ENCODE measurements at places on chromosomes 1 and 21.
A peak's percentile ranks its signal among the peaks of the same experiment; 100 is the strongest.

DNA sequence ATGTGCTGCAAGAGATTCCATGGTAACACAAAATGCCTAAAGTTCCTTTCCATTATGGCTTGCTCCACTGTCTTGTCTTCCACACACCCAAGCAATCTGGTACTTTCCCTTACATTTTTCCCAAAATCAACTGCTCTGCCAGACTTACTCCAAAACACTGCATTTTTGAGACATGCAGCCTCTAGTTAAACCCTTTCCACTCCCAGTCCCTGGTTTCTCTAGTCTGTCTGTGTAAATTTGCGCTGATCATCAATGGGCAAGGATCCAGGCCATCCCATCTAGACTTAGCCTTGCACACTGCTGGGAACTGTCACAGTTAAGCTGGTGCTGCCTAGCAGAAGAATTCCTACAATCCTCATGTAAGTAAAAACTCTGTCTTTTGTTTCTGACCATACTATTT lies 47.8 kb downstream of the DAB1 start:
- no peak for DNase-seq

DNA sequence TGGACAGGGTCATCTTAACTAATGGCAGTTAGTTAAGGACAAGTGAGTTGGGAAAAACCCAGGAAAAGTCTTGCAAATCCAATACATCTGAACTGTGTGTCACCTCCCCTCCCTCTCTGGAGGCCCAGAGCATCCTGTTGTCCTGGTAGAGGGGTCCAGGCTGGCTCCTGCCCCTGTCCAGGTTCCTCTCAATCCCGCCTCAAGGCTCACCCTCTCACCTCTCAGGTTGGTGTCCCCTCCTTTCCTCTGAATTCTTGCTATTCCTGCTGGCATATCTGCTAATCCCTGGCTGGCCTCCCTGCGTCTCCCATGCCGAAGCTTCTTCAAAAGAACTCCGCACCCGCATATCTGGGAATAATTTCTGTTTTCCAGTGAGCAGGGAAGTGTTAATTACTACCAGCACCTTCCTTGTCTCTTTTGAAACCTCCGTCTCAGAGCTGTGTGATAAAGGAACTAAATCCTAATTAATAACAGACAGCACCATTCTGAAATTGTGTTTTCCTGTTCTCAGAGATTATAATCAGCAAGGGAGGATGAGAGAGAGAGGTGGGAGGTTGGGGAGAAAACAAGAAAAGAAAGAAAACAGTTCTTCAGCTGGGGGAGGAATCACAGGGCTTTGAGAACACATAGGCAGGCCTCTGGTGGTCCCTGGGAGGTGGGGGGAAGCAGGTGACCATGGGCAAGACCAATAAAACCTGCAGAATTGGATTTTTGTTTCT lies 568.0 kb downstream of the PTPRU start:
- no peak for DNase-seq

GRCh38 chr1:85394130-85394529 lies 70.8 kb downstream of the DDAH1 start:
- DNase-seq = no peak

DNA sequence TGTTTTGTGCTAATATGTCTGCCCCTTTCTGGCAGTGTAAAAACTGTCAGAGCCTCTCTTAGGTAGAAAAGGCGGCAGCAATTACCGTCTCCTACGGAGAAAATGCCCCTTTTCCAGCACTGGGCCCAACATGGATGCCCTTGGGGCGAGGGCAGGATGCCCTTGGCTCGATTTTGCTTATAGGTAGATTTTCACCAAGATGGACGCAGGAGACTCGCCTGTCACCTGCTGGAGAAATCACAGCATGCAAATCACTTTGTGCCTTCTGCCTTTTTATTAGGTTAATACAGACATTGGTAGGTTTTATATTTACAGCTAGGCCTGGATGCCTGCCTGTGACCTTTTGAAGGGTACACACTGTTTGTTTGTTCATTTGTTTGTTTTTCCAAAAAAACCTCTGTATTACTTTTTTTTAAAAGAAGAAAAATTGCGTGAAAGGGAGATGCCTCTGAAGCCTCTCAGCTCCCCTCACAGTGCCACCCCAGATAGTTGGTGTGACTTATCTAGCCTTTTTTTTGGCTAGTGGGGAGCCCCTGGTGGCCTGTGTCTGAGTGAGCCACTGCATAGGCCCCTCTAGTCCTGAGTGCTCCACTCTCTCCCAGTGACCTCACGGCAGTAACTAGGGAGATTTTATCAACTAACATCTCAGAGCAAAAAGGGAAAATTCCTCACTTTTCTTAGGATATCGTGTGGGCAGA lies 2.5 kb downstream of the ATP1B1 start:
- peak; percentile 76 for DNase-seq

GRCh38 chr1:222002503-222002902 lies 260.6 kb upstream of the DUSP10 start:
- no peak for DNase-seq

DNA sequence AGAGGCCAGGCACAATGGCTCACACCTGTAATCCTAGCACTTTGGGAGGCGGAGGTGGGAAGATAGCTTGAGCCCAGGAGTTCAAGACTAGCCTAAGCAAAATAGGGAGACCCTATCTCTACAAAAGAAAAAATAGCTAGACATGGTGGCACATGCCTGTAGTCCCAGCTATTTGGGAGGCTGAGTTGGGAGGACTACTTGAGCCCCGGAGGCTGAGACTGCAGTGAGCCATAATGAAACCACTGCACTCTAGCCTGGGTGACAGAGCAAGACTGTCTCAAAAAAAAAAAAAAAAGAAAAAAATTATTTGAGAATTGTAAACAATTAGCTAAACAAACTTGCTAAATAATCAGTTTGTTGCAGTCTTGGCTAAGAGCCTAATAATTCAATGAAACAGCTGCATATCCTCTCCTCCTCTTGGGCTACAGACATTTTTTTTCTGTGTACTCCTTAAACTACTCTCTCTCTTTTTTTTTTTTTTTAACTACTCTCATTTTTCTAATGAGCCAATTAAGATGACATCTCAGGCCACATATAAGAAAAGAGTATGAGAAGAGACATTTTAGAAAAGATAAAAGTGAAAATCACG lies 10.5 kb upstream of the DNAJB4 start:
- no peak for DNase-seq

DNA sequence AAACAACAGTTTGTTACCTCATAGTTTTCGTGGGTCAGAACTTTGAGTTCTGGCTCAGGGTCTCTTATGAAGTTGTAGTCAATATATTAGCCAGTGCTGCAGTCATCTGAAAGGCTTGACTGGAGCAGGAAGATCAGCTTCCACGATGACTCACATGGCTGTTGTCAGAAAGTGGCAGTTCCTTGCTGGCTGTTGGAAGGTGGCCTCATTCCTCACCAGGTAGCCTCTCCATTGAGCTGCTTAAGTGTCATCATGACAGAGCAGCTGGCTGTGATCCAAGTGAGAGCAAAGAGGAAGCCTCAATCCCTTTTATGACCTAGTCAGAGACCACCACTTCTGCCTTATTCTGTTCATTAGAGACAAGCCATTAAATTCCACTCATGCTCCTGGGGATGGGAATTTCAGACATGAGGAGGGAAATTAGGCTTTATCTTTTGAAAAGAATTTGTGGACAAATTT lies 5.6 kb downstream of the OSBPL9 start:
- no peak for DNase-seq

- DNase-seq = no peak
Observed at GRCh38 chr1:1200876-1201810, 5.2 kb downstream of the TNFRSF18 start.

DNA sequence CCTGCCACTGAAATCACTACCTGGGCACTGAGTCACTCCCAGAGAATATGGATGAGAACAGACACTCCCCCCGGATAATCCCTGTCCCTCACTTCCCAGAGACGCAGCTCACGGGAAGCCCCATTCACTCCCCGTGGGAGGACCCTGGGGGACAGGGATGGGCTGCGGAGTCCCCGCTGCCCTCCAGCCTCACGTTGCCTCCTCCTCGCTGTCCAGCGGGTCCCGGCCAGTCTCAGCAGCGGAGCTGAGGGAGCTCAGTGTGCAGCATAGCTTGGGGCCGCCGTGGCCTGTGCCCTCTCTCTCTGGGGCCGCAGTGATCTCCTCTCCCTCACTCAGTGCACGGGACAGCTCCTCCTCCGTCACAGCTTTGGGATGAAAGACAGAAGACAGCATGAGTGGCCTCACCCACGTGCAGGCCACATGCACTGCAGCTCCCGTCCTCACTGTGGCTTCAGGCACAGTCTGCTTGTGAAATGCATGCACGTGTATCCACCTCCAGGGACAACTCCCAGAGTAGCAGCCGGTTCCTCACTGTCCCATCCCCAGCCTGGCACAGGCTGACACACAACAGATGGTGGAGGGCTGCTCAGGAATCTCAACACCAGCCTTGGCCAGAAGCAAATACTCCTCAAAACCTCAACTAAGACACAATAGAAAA lies 7.4 kb downstream of the CFAP410 start:
- no peak for DNase-seq

- DNase-seq = no peak
Observed at GRCh38 chr1:1118011-1118875, 2.4 kb upstream of the C1orf159 start.

DNA sequence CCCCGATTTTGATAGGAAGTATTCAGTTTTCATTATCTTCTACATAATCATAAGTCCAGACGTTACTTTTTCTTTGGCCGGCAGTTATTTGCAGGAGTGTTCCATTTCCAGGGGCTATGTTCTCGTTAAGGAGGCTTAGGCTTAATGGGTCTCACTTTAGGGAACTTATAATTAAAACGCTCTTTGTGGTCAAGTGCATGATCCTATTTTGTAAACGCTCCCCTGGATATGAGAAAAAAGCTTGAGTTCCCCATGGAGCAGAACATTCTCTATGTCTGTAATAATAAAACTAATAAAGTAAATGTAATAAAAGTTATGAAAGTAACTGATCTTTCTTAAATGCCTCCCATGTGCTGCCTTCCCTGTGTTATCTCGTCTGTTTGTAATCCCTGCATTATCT lies 48.7 kb upstream of the GPR153 start:
- DNase-seq = no peak

DNA sequence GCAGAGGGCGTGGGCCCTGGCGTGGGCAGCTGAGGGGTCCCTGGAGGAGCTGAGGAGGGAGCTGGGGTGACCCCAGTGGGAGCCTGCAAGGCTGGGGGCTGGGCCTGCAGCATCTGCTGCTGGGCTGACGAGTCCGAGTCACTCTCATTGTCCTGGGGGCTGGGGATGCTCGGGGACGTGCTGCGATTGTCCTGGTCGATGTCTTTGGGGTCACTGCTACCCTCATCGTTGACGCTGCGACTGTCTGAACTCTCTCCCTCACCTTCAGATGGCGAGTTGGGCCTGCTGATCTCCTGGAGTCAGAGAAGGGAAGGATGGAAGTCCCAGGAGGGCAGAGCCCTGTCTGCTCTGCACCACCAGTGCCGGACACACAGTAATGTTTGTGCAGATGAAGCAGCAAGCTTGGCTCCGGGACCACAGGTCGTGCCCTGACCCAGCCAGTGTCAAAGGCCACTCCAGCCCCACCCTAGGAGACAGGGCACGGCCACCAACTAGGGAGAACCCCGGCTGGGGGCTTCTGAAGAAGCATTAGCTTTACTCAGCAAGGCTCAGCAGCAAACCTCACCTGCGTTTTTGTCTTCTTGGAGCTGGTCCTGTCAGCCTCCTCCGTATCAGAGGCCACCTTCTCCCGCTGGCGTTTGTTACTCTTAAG lies 43.4 kb downstream of the SLC45A1 start:
- DNase-seq = no peak

- no peak for DNase-seq
Observed at GRCh38 chr1:193856261-193856660, 669.8 kb upstream of the B3GALT2 start.

DNA sequence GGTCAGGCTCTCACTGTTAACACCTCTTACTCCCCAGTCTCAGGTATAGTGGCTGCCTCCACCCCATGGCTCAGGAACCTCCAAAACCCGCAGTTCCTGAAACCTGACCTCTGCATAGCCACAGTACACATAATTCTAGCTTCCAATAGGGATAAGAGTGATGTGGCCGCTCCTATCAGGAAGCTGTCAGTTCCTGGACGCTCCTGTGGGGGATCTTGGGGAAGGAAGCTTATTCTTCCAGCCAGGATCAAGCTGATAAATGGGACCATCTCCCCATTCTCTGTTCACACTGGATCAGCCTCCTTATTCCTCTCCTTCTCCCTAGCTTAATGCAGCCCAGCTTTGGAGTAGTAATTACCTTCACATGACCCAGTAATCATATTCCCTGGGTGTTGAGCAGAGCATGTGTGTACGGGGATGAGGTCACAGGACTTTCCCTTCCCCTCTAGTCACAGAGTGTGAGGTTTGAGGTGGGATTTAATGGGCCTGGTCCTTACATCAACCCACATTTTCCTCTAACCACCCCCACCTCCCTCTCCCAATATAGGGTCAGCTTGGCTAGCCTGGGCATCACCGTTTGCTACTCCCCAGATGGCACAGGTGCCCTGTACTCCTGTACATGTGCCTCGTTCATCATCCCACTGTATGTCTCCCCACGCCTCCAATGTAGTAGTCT lies 7.0 kb upstream of the POU3F1 start:
- DNase-seq = no peak

DNA sequence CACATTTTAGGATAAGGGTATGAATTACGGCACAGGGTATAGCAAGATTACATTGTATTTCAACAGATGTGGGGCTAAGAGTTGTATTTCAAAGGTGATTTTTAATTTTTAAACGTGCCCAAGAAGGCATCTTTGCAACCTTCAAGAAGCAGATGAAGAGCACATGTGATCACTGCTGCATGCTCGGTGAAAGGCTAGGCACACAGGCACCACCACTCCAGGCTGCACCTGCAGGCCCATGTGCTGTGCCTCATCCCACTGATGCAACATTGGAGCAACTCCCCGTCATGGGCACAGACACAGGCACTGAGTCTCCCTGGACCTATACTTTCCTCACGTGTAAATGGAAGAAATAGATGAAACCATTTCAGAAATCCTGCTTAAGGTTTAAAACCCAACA lies 23.5 kb downstream of the UBE2G2 start:
- no peak for DNase-seq
